ENCODE measurements at places on chromosomes 6 and 20.

DNA sequence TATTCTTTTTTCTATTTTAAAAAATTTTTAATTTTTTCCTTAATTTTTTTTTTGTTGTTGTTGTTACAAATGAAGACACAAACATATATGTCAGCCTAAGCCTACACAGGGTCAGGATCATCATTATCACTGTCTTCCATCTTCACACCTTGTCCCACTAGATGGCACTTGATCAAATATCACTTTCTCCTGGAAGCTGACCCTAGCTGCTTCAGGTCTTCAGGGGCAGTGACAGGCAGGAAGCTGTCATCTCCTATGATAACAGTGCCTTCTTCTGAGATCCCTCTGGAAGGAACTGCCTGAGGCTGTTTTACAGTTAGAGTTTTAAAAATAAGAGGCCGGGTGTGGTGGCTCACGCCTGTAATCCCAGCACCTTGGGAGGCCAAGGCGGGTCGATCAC lies 70.2 kb upstream of the EEF1E1 start:
- no peak for ATAC-seq

DNA sequence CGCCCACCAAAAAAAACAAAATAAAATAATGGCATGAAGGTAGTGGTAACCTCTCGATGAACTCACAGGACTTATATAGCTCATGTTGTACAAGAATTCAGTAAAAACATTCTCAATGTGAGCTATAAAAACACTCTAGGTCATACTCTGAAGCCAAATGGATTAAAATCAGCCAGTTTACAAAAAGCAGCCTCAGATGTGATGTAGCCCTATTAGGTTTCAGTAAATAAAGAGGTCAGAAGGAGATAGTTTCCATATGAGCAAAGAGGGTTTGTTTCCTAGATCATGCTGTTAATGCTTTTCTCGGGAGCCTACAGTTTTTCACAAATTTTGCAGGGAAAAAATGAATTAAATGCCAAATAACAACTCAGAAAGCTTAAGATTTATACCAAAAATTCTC lies 319.5 kb upstream of the HSF2 start:
- ATAC-seq = no peak

GRCh38 chr6:18100296-18100695 lies 22.2 kb downstream of the NHLRC1 start:
- no peak for ATAC-seq

DNA sequence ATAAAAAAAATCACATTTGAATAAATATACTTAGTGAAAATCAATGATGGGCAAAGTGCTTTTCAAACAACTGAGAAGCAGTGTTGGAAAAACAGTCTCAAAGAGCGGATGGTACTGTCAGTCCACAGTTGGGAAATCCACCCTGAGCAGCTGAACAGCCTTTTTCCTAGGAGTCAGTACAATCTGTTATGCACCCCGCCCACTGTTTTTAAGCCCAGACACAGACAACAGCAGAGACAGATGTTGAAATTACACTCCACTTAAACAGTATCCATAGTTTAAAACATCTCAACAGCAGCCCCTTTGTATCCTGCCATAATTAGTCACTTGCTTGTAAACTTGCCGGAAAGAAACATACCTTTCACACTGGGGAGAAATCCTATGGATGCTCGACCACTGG lies 372 bp downstream of the KIAA0408 start:
- ATAC-seq = peak; percentile 26

GRCh38 chr6:1916334-1917070 lies 306.8 kb downstream of the FOXC1 start:
- ATAC-seq = no peak

DNA sequence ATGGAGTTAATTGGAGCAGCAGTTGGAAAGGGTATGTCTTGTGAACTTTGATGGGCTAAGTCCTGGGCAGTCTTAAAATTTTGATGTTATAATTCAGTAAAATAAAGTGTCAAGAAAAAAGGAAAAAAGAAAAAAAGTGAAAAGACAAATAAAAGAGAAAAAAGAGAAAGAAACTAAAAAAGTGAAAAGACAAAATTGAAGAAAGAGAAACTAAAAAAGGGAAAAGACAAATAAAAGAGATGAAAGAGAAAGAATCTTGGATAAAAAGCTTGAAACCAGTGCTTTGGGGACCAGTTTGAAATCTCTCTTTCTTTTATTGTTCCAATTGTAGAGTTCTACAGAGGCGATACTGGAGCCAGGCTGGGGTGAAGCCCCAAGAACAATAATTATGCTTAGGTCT lies 12.0 kb upstream of the PGK2 start:
- ATAC-seq = no peak

DNA sequence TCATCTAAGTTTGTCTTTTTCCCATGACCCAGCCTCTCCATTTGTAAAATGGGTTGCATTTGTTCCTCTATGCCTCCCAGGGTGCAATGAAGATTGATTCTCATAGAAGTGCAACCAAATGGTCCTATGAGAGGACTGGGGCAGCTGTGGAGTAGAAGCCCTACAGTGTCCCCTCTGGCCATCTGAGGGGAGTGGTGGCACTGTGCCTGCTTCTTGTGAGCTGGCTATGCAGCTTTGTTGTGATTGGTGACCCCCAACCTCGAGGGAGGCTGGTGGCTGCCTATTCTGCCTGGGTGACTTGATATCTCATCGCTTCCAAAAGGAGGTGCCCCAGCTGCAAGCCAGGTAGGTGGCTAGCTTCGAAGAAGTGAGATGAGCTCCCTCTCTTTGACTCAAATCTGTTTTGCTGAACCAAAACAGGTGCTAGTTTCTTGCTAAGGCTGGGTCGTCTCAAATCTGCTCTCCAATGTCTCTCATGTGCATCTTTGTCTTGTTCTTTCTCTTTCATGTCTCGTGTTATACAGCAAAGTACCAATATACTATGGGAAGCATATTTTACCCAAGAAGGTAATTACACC lies 33.9 kb downstream of the TXLNB start:
- no peak for ATAC-seq

GRCh38 chr6:29726001-29726400 lies 2.8 kb downstream of the HLA-F start:
- no peak for ATAC-seq

GRCh38 chr6:133040094-133040802 lies 200.9 kb upstream of the EYA4 start:
- no peak for ATAC-seq

- ATAC-seq = no peak
Observed at GRCh38 chr6:34553750-34554149, 2.4 kb downstream of the SPDEF start.

DNA sequence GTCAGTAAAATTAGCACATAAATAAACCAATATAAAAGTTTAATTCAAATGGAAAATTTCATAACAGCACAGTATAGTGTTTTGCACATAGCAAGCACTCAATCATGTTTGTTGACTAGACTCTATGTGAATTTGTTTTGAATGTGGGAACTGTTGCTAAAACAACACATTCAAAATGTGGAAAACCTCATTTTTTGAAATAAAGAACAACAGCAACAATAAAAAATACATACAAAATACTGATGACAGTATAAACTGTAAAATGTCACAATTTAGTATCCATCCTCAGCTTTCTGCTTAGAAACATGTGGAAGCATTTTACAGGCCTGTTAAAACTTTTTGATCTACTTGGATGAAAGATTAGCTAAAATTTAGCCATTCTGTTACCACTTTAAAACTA lies 47.4 kb downstream of the HDAC2 start:
- ATAC-seq = no peak

DNA sequence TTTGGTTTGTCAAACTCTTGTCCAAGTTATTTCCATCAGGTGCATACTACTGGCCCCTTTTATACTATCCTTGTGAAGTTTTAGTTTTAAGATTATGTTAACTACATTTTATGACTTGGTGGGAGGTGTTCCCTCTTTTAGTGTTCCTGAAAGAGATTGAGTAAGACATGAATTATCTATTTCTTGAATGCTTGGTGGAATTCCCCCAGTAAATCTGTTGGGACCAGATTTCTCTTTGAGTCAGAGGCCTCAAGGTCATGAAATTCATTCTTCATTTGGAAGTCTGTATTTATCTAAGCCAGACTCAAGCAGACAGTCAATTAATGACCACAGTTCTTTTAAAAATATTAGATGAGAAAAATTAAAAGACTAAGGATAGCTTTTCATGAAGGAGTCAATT lies 81.3 kb downstream of the MOXD1 start:
- no peak for ATAC-seq

DNA sequence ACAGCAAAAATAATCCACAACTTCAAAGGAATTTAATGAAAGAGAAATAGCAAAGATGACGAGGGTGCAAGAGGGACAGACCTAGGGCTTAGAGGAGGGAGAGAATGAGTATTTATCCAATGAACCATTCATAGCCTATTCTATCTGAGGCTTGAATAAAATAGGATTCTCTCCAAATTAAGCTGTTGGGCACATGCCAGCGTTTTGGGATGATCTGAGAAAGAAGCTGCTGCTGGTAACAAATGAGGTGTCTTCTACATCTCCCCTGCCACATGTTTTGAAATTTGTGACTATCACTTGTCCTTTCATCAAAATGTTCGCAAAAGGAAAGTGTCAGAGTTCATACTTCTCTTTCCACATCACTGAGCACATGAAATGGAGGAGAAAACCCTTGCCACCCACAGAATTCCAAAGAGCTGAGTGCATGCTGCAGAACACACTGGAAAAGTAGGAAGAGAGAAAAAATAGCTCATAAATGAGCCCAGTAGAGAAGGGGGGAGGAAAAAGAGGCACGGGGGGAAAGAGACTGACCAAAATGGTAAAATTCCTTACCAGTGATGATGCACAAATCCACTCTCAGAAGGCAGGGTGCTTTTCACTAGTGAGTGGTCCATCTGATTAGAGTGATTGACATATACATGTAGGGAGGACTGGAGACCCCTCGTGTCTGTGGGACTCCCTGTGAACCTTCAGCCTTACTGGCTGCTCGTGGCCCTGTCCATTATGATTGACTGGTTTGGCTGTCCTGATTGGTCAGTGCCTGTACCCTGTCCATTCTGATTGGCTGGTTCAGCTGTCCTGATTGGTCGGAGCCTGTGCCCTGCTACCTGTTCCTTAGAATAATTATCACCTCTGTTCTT lies 180.5 kb downstream of the OGFRL1 start:
- no peak for ATAC-seq

DNA sequence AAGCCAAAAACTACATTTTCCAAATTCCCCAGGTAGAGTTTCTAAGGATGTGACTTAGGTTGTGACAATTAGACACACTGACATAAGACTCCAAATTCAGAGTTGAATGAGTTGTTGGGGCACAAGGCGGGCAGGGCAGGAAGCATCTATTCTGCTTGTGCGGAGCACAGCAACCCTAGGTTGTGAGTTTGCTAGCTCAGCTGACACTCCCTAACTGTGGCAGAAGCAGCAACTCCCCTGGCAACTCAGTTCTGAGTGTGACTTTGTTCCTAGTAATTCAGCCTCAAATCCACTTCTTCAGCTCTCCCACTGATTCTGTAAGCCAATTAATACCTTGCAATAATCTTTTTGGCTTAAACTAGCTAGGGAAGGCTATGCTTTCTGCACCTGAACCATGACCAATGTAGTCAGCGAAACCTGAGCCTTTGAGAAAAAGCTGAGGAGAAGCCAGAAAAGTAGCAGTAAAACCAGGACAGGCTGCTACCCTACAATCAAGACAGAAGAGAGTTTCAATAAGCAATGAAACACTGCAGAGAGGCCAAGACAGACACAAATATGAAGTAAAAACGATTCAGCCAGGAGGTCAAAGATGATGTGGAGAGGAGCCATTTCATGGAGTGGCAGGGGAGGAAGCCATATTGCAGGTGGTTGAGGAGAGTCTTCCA lies 30.0 kb upstream of the PAQR8 start:
- no peak for ATAC-seq

DNA sequence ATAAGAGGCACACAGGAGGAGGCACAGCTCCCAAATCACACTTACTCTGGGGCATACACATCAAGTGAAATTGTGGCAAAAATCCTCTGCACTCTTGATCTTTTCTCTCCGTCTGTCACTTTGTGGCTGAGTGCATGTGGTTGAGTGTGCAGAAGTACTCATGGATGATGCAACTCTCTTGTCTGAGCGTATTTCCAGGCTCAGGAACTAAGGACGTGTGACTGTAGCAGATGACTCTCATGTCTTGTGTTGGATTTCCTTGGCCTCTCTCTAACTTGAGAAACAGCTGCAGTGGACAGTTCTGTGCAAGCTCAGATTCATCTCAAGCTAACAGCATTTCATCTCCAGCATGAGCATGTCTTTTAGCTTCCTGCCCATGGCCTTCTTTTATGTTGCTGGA lies 245.4 kb upstream of the FLRT3 start:
- ATAC-seq = no peak

GRCh38 chr20:34834459-34834893 lies 9.0 kb upstream of the NCOA6 start:
- ATAC-seq = peak; percentile 76

GRCh38 chr6:80133020-80133419 lies 26.5 kb downstream of the BCKDHB start:
- ATAC-seq = peak; percentile 42

DNA sequence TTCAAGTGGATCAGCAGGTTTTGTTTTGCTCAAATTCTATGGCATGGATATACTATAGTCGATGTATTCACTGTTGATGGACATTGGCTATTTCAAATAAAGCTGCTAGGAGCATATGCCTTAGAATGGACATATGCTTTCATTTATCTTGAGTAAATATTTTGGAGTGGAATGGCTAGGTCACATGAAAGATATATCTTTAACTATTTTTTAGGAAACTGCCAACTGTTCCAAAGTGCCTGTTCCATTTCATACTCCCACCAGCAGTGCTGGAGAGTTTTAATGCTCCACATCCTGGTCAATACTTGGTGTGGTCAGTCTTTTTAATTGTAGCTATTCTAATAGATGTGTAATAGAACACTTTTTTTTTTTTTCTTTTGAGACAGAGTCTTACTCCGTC lies 81.1 kb upstream of the PIM1 start:
- no peak for ATAC-seq

DNA sequence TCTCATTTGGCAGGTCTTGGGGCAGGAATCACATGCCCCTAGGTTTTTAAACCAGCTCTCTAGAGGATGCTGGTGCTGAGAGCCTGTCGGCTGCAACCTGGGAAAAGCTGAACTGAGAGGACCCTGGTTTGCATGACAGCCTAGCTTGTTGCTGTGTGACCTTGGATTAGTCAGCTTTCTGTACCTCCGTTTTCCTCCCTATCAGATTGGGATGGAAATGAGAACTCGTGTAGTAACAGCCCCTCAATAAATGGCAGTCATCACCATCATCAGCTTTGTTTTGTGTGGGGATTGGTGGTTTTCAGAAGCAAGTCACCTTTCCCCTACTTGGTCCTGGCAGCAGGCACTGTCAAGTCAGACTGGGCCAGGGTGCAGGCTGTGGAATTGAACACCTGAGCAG lies 75.2 kb upstream of the MYL9 start:
- ATAC-seq = no peak

DNA sequence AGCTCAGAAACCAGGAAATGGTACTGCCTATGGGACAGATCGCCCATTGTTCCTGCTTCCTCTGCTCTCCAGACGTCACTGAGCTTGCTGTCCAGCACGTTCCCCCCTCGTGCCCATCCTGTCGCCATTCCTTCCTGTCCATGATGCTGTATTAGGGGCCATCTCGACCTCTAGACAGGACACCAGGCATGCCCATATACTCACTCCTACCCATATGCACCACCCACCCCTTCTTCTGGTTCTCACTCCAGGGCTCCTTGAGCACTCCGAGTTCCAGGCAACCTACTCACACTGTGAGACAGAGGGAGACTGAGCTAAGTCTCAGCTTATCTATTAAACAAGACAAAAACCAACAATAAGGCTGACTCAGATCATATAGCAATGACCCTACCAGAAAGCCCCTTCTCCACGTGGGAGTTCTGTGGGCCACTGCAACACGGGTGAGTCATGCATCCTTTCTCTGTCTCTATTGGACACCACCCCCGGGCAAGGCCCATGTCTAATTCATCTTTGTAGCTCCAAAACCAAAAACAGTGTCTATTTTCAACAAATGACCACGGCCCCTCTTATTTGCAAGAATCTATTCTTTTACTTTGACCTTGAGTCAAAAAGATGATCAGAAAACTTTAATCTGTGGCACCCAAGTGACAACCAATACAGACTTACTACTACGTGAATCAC lies 65.7 kb downstream of the PSMG4 start:
- ATAC-seq = peak; percentile 95
